ENCODE measurements at places on chromosomes 4 and X.

DNA sequence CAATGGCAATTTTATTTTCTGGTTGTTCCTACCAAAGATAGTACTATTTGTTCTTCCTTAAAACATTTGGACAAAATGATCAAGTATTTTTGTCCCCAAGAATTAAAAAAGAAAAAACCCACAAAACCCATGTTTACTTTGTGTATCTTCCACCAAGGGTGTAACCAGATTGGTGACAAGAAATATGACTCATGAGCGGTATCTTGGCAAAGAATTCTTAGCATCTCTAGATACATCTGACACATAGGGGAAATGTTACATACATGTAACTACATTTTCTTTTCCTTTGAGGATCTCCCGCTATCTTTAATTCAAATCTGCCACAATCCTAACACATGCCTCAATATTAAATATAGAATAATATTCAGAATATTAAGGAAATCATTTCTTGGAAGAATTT, 78.7 kb downstream of the WDFY3 start:
- no peak overlapping the region for H3K27ac ChIP-seq
- no peak for DNase-seq
- no peaks in the 10 kb centered on the region for H3K4me1 ChIP-seq

DNA sequence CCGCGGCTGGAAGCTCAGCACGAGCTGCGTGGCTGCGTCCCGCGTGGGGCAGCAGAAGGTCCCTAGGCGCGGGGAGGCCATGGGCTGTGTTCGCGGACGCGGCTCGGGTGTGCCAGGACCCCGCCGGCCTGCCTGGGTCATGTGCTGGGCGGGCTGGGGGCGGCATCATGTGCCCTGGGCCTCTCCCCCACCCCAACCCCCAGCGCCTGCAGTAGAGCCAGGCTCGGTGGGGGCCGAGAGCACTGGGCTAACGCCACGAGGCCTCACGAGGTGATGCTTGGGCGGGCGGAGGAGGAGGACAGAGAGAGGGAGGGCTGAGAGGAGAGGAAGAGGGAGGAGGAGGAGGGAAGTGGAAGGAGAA, at the start of gene GPR143:
Gene GPR143 (minus strand): TSS at position 111 of the 361 bp plus-strand sequence. CDS start 30 bp downstream, at position 81.
- no peak within 1 kb of the TSS for H3K4me3 ChIP-seq
- no peak within 1 kb of the TSS for H3K27ac ChIP-seq

DNA sequence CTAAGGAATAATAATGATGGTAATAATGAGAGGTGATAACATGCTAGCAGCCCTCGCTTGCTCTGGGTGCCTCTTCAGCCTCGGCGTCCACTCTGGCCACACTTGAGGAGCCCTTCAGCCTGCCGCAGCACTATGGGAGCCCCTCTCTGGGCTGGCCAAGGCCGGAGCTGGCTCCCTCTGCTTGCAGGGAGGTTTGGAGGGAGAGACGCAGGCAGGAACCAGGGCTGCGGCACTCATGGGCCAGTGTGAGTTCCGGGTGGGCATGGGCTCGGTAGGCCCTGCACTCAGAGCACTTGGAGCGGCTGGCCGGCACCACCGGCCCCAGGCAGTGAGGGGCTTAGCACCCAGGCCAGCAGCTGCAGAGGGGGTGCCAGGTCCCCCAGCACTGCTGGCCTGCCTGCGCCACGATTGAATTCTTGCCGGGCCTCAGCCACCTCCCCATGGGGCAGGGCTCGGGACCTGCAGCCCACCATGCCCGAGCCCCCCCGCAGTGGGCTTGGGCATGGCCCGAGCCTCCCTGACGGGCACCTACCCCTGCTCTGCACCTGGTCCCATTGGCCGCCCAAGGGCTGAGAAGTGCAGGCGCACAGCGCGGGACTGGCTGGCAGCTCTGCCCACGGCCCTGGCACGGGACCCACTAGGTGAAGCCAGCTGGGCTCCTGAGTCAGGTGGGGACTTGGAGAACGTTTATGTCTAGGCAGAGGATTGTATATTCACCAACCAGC, 7.1 kb upstream of the ADH1C start:
- no peak overlapping the region for H3K27ac ChIP-seq
- no peak overlapping the region for H3K4me3 ChIP-seq
- DNase-seq: no peak
- peaks cover 8% of the 10 kb centered on the region for H3K4me1 ChIP-seq

DNA sequence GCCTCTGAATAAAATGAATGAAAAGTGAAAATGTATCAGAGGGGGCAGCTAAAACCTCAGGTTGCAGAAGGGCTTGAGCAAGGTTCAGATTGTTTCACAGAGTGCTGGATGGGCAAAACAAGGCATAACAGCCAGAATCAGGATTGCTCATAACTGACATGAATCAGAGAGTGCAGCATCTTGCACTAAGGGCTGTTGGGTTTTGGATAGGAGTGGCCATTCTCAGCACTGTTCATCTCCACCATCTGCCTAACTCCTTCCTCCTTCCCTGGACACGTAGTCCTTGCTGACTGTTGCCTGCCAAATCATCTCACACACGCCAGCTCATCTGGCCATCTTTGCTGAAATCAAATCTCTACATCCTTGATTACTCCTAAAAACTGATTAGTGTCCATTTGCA, 75.3 kb upstream of the C1QTNF7 start:
- no peak for DNase-seq
- H3K27me3 ChIP-seq: no peaks in the 10 kb centered on the region
- no peaks in the 10 kb centered on the region for H3K36me3 ChIP-seq
- H3K27ac ChIP-seq: no peak overlapping the region
- H3K4me1 ChIP-seq: no peaks in the 10 kb centered on the region

- no peaks in the 10 kb centered on the region for H3K4me1 ChIP-seq
- H3K27ac ChIP-seq: no peak overlapping the region
- no peak overlapping the region for H3K4me3 ChIP-seq
- no peak for DNase-seq
- no peaks in the 10 kb centered on the region for H3K36me3 ChIP-seq
Measured at GRCh38 chr4:144336633-144337032, 196.1 kb upstream of the GYPA start.

GRCh38 chr4:98833384-98833783, 95.5 kb downstream of the EIF4E start:
- DNase-seq: no peak
- H3K27ac ChIP-seq: no peak overlapping the region
- H3K4me3 ChIP-seq: no peak overlapping the region
- H3K4me1 ChIP-seq: no peaks in the 10 kb centered on the region
- H3K27me3 ChIP-seq: no peaks in the 10 kb centered on the region

Data from pancreas (tissue), 10 donors.